ENCODE measurements at places on chromosomes 3 and 15. TPM values are rescaled to one million over a fixed set of nuclear protein-coding genes. Genes with fewer than 3 reads are reported as not detected.

The CA12 gene
- 8.1 TPM for total RNA-seq

The CD200 gene
- total RNA-seq = 1.3 TPM

The CX3CR1 gene
- not detected for total RNA-seq

The GREM1 gene
- total RNA-seq = 527 TPM

The GOLGA8R gene
- total RNA-seq = 1.3 TPM

The SQOR gene
- 81.6 TPM for total RNA-seq

The DPPA2 gene
- not detected for total RNA-seq

The HRH1 gene
- 26.8 TPM for total RNA-seq

The PRR20G gene
- not detected for total RNA-seq

The GP9 gene
- total RNA-seq = not detected

The CFAP100 gene
- total RNA-seq = not detected

The DNAJC17 gene
- total RNA-seq = 24.5 TPM

The IL17RB gene
- 0.32 TPM for total RNA-seq

The LINS1 gene
- 14.7 TPM for total RNA-seq

The DNASE1L3 gene
- not detected for total RNA-seq

The CILP gene
- under 0.01 TPM for total RNA-seq

The MASP1 gene
- 198 TPM for total RNA-seq

The CADPS gene
- not detected for total RNA-seq

The CELF6 gene
- total RNA-seq = not detected

The GOLGA6L7 gene
- not detected for total RNA-seq

The PPP1R14D gene
- total RNA-seq = not detected

The MUC13 gene
- 0.32 TPM for total RNA-seq

The ANKUB1 gene
- total RNA-seq = not detected

The LSAMP gene
- total RNA-seq = 0.64 TPM

The UBE2Q2 gene
- total RNA-seq = 70.4 TPM

The DNAH1 gene
- total RNA-seq = 4.8 TPM

The SCN11A gene
- total RNA-seq = under 0.01 TPM

The TAGLN3 gene
- total RNA-seq = not detected

The SSUH2 gene
- total RNA-seq = 0.32 TPM

The KLHL40 gene
- not detected for total RNA-seq

The IMP3 gene
- total RNA-seq = 41.6 TPM

The CADM2 gene
- 0.32 TPM for total RNA-seq

The RPL29 gene
- 617 TPM for total RNA-seq

The FRMD5 gene
- 1.3 TPM for total RNA-seq

The THOC7 gene
- total RNA-seq = 46.1 TPM

The CCRL2 gene
- 0.64 TPM for total RNA-seq

The STRA6 gene
- 52.7 TPM for total RNA-seq

The ACOX2 gene
- 12.1 TPM for total RNA-seq

The LRRC49 gene
- 10.3 TPM for total RNA-seq

The CTXN2 gene
- not detected for total RNA-seq

The FETUB gene
- not detected for total RNA-seq

The HTR3E gene
- not detected for total RNA-seq

The CFAP91 gene
- total RNA-seq = 0.43 TPM

The SLC4A7 gene
- 78.2 TPM for total RNA-seq

The PRICKLE2 gene
- 36.3 TPM for total RNA-seq

The SLC12A1 gene
- total RNA-seq = not detected

The TRPM1 gene
- under 0.01 TPM for total RNA-seq

The FGF7 gene
- total RNA-seq = 369 TPM

The PRKAR2A gene
- 47.0 TPM for total RNA-seq

The MNS1 gene
- total RNA-seq = 0.43 TPM

The GUCA1C gene
- not detected for total RNA-seq

The GOLGA6D gene
- not detected for total RNA-seq

The SLC22A13 gene
- 0.43 TPM for total RNA-seq

The EEF1AKMT4 gene
- total RNA-seq = 3.9 TPM

The RARRES1 gene
- total RNA-seq = 6.4 TPM

The TGM4 gene
- not detected for total RNA-seq

The RPL14 gene
- total RNA-seq = 209 TPM

The DLEC1 gene
- total RNA-seq = not detected

The PRSS50 gene
- total RNA-seq = not detected
